ENCODE measurements at places on chromosomes 1 and 21. TPM values are rescaled to one million over a fixed set of nuclear protein-coding genes. Genes with fewer than 3 reads are reported as not detected.

- no peak for DNase-seq
Observed at GRCh38 chr1:241834733-241835377, 13.1 kb upstream of the EXO1 start.

DNA sequence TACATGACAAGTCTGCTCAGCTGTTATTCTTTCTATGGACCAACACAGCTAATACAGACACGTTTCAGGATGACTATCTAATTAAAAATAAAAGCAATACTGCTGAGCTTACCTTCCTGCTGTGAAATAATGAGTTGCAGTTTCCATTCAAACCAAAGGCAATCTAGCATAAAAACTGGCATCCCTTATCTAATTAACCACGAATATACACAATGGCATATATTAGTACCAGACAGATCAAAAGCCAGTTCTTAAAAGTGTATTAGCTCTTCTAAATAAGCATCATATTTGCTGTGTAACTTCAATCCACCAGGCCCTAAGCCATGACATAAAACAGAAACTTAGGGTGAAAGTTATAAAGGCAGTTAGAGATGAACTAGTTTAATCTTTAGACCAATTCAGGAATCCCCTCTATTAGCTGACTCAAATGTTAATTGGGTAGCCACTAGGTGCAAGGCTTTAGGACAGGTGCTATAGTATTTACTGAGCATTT is 20.6 kb downstream of the TESK2 start:
- DNase-seq, result no peak

DNA sequence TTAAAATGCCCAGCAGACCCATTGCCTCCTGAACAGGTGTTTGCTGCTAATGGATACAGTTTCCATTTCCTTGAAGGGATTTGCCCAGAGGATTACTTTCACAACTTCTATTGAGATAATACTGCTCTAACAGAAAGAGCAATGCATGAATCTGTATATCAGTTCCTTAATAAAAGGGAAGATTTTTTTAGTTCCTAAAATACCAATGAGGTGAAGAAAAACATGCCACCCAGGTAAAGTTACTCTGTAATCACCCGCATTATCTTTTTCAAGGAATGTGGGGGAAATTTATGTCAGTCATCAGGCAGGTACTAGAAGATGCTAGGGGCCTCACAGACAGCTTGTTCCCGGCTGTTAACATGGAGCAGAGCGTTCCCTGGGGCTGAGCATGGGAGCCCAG is 41.1 kb downstream of the KCNJ15 start:
- DNase-seq, result no peak

DNA sequence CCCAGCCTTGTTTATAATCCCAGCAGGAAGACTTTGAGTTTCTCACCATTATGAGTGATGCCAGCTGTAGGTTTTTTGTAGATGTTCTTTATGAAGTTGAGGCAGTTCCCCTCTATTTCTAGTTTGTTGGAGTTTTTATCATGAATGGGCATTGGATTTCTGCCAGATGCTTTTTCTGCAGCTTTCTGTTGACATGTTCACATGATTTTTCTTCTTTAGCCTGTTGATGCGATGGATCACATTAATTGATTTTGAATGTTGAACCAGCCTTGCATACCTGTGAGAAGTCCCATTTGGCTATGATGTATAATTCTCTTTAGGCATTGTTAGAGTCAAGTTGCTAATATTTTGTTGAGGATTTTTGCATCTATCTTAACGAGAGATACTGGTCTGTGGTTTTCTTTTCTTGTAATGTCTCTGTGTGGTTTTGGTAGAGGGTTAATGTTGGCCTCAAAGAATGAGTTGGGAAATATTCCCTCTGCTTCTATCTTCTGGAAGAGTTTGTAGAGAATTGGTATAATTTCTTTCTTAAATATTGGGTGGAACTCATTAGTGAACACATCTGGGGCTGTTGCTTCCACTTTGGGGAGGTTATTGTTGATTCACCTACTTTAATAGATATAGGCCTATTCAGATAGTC is 33.2 kb downstream of the ZBTB40 start:
- DNase-seq, result no peak

DNA sequence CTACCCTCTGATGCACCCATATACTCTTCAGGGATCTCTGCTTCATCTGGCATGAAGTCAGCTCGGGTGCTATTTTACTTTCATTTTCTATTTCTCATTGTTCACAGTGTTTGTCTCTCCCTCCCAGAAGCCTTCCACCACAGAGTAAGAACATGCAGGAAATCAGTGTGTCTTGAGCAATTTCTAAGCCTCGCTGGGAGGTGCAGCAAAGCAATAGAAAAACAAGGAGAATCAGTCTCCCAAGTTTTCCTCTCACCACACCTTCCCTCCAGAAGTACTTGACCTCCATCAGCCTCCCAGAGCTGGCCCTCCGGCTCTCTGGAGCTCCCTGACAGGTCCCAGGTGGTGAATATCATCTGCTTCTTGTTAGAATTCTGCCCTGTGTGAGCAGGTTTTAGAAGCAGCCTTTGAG is 594.7 kb upstream of the CAMK1G start:
- DNase-seq, result no peak

Gene KIF2C
- 4.7 TPM for total RNA-seq

DNA sequence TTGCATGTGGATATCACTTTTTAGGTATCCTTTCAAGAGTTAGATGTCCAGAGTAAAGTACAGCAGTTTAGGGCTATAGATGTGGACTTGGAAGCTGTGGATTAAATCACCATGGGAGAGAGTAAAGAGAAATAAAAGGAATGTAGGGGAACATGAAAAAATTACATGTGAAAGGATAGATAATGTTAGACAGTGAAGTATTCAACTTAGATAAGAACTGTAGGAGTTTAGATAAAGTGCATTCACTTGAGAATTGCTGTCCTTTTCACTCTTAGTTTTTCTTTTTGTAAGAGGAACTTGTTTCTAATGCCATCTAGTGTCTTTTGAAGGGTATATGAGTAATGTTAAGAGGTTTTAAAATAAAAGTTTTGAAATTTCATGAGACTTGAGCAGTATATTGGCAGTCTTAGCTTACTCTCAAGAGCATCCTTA is 40.1 kb downstream of the MAST2 start:
- no peak for DNase-seq

- no peak for DNase-seq
Observed at GRCh38 chr1:9253004-9253403, 18.4 kb downstream of the H6PD start.

Gene RGS2
- total RNA-seq, result 2.9 TPM

Gene S100A12
- total RNA-seq, result not detected

DNA sequence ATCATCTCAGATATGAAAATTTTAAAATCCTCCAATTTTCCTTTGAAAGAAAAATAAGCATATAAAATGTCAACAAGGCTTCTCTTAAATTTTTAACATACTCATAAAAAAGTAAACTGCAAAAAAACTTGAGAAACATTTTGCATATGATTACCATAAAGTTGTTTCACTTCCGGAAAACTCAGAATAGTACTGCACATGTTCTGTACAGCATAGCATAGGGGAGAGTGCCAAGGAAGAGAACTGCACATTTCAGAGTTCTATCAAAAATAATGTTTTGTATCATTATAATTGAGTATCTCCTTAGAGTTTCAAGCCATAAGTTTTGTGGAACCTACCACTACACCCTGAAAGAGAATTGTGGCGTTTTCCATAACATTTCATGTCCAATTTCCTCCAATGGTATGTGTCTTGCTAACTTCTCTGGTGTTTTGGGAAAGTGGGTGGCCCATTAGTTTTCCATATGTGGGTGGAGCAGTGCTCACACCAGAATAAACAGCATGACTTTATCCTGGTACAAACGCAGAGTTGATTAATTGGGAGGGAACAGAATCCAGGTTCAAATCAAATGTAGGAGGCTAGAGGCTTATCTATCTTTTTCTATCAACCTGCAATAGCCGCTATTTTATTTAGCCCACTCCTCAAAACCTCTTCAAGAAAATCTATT is 430.9 kb downstream of the LMO4 start:
- DNase-seq, result no peak

DNA sequence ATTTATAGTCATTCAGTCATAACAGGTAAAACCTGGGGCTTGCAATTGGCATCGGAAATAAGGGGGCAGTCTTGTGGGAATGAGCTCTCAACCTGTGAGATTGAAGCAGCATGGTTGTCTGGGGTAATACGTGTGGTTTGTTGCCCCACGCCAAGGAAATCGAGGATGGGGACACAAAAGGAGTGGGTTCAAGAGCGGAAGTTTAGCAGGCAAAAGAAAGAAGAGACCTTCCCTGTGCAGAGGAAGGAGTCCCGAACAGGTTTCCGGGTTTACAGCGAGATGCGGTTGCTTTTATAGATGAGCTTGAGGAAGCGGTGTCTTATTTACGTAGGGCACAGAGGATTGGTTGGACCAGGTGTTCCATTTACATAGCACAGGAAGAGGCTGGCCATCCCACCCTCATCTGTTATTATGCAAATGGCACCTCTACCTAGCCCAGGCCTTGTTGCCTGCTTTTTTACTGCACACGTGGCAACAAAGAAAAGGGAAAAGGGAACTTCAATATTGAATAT is 37.3 kb downstream of the IFNAR1 start:
- no peak for DNase-seq

DNA sequence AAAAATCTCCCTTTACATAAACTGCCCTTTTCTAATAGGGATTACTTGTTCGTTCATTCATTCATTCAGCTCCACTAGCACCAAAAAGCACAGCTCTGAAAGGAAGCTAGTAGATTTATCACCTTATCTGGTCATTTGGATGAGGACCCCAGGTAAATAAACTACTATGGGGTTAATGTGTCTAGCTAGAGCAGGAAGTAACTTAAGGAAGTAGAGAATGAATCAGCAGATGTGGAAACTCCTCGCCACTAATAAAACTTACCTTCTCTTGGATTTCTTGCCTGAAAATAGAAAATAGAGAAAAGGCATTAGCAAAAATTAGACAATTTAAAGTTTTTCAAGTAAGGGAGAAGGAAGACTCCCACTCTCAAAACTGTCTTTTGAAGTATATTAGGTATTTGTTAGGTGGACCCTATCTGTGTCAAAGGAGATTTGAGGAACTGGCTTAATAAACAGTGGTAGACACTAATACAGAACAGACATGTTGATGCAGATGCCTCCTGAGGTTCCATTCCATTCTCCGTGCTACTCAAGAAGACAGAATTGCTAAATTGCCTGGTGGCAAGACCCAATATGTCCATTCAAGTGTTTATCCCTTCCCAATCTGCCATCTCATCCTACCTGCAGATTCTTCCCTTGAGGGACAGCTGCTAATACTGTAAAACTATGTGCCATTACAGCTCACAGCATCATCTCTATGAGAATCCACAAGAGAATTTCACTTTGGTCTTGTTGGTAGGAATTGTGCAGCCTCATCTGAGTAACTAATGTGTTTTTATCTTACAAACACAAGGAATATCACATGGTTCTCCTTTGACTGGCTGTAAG is 14.9 kb downstream of the SELL start:
- no peak for DNase-seq

DNA sequence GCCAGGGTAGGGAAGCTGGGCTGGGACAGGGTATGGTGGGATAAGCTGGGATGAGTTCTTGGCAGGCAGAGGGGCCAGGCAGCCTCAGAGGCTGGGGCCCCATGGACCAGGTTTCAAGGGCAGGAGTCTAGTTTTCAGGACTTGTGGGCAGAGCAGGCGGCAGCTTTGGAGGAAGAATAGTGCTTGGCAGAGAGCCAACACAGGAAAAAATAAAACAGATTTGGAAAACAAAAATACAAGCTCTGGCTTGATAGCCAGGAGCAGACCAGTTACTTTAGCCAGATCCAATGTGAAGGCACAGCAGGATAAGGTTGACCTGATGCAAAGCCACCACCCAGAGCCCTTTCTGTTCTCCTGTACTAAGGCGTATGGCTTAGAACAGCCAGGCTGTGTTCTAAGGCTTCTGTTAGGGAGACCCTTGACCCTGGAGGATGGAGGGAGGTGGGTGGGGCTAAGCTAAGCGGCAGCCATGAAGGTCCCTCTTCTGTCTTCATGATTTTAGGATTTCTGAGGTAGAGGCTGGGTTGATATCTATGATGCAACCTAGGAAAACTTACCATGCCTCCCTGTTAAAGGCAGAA is 5.5 kb downstream of the TRAF5 start:
- no peak for DNase-seq

GRCh38 chr1:10765734-10766478 is 30.5 kb downstream of the CASZ1 start:
- DNase-seq, result no peak

GRCh38 chr1:70431317-70431716 is 20.2 kb downstream of the CTH start:
- no peak for DNase-seq

DNA sequence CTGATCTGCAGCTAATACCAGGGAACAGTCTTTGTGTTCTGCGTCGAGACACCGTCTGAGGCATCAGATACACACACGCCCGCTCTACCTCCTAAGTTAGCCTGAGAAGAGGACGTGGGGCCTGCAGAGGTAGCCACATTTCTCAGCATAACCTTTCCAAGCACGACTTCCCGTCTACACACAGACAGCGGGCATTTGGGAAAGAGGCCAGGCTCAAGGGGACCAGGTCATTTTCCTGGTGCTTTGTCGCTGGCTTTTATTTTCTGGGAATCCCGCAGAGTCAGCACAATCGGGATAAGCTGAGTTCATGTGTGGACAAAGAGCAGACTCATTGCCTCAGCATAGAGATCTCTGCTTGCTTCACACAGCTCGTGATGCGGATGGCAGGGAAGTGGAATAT is 72.5 kb upstream of the SMYD2 start:
- no peak for DNase-seq

Gene TTC39A
- total RNA-seq, result 7.2 TPM

GRCh38 chr1:110674337-110675059 is at the start of gene KCNA3:
Gene KCNA3, minus strand, starts transcription at chr1:110674940. Its CDS starts 131 bp downstream, at chr1:110674809.
- no peak for DNase-seq

DNA sequence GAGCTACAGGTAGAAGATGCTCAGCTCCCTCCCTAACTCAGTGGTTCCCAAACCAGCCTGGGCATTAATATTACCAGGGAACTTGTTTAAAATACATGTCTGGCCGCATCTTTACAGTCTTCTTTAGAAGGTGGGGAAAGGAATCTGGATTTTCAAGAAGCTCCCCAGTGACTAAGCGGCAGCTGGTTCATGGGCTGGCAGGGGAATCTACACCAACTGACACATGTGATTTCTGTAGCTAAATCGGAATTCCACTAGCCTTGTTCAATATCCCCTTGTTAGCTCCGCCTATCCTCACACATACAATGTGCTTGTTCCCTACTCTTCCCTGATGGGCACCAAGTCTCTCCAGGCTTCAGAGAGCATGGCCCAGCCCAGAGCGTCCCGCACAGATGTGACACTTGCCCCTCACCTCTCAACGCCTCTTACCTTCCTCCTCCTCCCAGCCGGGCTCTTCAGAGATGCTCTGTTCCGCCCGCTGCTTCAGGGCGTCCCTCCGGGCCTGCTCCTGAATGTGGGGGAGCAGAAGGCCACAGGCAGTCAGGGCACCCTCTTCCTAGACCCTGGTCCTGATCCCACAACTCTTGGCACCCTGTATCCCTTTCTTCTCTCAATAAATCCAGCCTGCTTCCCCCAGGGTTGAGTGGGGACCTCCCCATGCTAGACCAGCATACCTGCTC is 15.3 kb downstream of the TSSK3 start:
- no peak for DNase-seq

Data from glomerular endothelial cell (primary cell).